ENCODE measurements at places on chromosomes 13 and 19.

GRCh38 chr13:93777504-93777903 is 550.9 kb downstream of the GPC6 start:
- DNase-seq: no peak

- DNase-seq: no peak
Observed at GRCh38 chr19:27859689-27860088, 1353.3 kb downstream of the UQCRFS1 start.

- no peak for DNase-seq
Observed at GRCh38 chr19:40735013-40735771, 15.1 kb downstream of the ACTMAP start.

GRCh38 chr13:95624020-95624419 is 20.5 kb downstream of the DZIP1 start:
- peak; percentile 64 for DNase-seq

DNA sequence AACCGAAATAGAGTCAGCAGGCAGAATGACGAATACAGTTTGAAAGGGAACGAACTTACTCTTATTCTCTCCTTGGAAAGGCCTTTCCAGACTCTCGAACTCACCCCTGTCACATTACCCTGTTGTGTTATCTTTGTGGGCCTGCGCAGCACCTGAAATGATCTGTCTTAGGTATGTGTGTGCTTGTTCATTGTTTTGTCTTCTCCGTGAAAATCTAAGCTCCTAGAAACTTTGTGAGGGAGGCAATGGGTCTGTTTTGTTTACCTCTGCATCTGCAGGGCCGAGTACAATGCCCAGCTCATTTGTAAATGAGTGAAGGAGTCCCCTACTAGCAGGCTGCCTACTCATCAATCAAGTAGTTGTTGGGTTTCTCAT is 19.6 kb downstream of the HMGB1 start:
- peak; percentile 51 for DNase-seq

DNA sequence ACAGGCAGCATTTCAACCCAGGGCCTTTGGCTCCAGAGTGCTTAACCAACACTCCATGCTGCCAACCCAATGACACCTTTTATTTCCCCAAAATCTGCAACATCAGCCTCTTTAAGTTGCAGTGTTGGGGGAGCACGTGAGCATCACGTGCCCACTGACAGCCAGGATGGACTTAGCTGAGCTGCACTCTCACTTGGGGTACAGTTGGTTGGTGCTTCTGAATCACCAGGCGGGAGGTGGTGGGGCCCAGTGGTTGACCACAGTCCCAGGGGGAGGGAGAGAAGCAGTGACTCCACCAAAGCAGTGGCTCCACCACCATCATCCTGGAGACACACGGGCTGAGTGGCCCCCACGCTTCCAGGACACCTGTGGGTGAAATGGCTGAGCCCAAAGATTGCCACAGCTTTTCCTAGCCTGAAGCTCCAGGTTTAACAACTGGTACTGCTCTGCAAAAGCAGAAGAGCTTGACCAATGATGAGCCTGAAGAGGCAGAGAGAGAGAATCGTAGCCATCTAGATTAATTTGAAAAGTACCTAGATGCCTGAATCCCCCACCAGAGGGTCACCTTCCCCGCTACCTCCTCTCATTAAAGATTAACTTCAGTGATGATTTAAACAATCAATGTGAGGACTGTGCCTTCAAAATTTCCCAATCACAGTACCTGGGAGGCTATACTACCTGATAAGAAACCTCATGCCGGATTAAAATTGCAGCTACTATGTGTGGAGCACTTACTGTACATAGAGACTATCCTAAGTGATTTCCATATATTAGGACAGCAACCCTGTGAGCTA is 193.8 kb downstream of the FOXO1 start:
- no peak for DNase-seq

GRCh38 chr13:50805805-50806204 is 37.7 kb downstream of the DLEU7 start:
- DNase-seq: no peak

GRCh38 chr19:50794074-50794875 is 4.1 kb downstream of the ACP4 start:
- DNase-seq: no peak

- no peak for DNase-seq
Observed at GRCh38 chr19:2475018-2475701, 767 bp upstream of the GADD45B start.

- DNase-seq: no peak
Observed at GRCh38 chr13:32647926-32648325, 61.7 kb downstream of the PDS5B start.

- no peak for DNase-seq
Observed at GRCh38 chr13:37226971-37227370, 121.5 kb upstream of the CSNK1A1L start.

Data from brain (organoid and tissue), 16 donors.